ENCODE measurements at places on chromosomes 7 and 10.

DNA sequence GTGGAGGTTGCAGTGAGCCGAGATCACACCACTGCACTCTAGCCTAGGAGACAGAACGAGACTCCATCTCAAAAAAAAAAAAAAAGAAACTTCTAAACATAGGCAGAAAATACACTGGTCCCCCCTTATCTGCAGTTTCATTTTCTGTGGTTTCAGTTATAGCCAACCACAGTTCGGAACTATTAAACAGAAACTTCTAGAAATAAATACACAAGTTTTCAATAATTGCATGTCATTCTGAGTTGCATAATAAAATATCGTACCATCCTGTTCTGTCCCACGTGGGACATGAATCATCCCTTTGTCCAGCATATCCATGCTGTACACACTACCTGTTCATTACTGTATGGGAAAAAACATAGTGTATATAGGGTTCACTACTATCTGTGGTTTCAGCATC, 8.0 kb downstream of the XRCC2 start:
- no peak for DNase-seq

GRCh38 chr10:81876253-81877077, 1.5 kb downstream of the NRG3 start:
- no peak for DNase-seq

GRCh38 chr10:122632031-122632430, 67.6 kb downstream of the C10orf120 start:
- no peak for DNase-seq

- DNase-seq: no peak
Observed at GRCh38 chr10:102408728-102409603, 9.6 kb downstream of the PSD start.

- DNase-seq: no peak
Observed at GRCh38 chr10:3107426-3107961, 40.1 kb downstream of the PFKP start.

DNA sequence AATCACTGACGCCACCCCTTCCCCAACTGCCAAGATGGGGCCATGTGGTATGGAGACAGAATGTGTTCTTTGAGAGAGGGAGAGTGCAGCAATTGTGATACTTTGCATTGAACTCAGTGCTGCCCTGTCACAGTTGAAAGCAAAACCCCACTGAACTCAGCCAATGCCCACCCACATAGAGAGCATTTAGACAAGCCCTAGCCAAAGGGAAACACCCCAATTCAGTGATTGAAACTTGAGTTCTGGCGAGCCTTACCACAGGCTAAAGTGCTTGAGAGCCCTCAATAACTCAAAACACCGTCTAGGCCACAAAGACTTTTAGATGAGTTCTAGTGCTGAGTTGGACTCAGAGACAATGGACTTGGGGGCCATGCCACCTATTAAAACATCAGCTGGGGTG, 751.9 kb upstream of the POT1 start:
- no peak for DNase-seq

GRCh38 chr10:123642697-123643096, 23.5 kb upstream of the GPR26 start:
- DNase-seq: no peak

- peak; percentile 17 for DNase-seq
Observed at GRCh38 chr7:142303650-142304049, 45.8 kb upstream of the PRSS58 start.

GRCh38 chr10:82221601-82222149, 346.7 kb downstream of the NRG3 start:
- no peak for DNase-seq

- no peak for DNase-seq
Observed at GRCh38 chr10:46526682-46527038, 29.8 kb downstream of the GPRIN2 start.

GRCh38 chr10:87740254-87740655, 77.8 kb downstream of the ATAD1 start:
- DNase-seq: no peak

DNA sequence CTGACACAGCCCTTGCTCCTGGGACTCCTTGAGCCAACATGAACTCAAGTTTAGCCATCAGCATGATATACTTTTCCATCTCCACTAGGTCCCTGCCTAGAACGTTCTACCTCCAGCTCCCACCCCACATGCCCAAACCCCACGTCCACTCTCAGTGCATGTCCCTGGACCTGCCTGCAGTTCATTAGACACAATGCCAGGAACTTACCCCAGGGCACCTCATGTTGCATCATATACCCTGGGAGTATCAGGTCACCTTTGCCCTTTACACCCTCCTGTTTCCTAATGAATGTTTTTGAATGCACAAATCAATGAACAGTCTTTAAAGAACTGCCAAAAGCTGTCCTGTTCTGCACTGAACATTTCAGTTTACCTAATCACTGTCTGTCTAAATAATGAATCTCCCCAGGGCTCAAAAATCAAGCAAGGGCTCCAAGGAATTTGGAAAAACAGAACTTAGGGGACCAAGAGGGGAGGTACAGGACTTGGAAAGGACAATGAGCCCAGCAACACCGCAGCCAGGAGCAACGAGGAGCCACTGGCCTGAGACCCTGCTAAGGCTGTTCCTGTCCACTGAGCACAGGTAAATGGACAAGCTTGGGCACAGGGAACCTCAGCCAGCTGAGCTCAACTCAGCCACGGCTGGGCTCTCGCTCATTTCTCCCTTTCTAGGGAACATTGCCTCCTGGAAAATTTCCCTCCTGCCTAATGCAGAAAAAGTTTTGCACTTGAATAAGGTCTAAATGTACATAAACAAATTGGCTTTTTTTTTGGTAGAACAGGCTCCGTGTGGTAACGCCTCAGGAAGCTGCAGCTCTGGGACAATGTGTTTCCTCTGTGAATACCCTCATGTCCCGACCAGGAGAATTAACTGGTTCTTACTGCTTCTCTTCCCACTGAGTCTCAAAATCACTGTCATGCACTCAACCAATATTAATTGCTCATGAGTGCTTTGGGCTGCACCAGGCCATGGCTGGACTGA, 7.4 kb downstream of the MAT1A start:
- no peak for DNase-seq

GRCh38 chr7:30330134-30331111, 46.0 kb downstream of the ZNRF2 start:
- no peak for DNase-seq

DNA sequence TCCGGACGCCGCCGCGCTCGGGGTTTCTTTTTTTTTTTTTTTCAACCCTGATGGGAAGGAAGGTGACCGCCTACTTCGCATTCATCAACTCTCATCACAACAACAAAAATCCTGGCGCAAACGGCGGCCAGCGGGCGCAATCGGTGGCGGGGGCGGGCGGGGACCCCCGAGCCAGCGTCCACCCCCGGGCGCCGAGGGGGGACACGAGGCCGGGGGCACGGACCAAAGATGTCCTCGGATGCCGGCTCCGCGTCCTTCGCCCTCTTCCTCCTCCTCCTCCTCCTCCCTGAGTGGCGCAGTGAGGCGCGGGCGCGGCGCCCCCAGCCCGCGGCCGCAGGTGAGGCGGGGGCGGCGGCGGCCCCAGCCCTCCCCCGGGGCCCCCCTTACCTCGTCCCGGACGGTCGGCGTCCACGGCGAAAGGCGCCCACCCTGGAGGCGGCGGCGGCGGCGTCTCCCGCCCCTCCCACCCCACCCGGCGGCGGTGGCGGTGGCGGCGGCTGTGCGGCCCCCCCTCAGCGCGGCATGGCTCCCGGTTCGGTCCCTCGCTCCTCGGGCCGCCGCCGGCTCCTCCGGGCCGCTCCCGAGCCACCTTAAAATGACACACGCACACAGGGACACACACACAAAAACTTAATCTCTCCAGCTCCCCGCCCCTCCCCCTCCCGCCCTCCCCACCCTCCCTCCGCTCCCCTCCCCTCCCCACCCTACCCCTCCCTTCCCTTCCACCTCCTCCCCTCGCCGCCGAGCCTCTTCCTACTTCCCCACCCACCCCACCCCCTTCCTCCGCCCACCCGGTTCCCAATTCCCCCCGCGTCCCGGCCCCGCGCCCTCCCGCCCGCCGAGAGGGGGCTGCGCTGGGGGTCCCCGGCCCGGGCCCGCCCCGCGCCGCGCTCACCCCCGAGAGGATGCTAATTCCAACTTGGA, at the start of gene CTBP2:
CTBP2 (minus strand) TSS at position 632 of the 924 bp plus-strand sequence.
- DNase-seq: no peak

GRCh38 chr10:97498841-97499560, at the start of gene UBTD1:
Gene UBTD1, plus strand, starts transcription at chr10:97498924. Its CDS starts 280 bp downstream, at chr10:97499204.
- DNase-seq: no peak

DNA sequence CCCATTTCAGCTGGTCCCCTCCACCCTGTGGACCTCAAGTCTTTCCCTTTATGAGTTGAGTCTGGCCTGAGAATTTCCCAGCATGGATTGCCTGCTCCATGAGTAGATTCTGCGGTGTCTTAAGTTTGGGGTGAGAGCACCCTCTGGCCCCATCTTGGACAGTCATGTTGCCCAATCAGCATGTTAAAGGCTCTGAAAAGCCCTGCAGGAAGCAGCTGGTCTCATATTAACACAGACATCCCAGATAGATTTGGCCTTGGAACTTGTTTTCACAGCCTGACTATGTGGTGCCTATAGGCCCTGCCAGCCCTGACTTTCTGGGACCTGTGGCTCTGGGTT, 15.5 kb upstream of the SLC29A3 start:
- DNase-seq: no peak

GRCh38 chr7:46178661-46179060, 257.6 kb upstream of the IGFBP3 start:
- DNase-seq: no peak

DNA sequence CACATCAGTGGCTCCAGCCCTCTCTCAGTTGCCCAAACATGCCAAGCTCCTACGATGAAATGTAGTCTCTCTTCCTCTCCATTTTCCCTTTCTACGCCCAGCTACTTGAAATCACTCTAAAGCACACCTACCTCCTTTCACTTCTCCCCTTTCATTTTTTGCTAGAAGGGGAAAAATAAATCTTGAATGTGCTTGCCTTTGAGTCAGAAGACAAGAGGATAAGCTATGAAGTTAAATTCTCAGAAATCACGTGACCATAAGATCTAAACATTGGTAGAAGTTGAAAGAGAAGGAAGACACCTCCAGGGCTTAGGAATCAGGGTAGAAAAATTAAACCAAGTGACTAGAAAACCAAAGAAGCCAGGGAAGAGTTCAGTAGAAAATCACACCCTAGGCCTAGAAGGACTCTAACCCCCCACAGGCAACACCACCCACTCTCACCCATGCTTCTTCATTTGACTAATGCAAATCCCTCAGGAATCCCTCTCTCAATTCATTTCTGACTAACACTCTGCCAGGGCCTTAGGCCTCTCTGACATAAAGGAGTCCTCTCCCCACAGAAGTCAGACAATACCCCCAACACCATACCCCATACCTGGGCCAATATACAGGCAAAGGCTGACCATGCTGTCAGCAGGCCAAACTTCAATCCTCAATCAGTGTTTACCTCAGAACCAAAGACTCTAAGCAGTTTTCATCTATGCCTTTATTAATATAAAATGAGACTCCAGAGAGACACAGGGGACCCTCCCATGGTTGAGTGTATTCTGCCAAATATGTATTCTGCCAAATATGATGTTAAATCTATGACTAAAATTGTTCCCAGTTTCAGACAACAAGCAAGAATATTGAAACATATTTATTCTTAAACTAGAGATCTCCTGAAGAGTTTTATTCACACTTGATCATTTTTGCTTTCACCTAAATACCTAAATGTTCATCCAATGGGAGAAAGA, 84.8 kb downstream of the ELMO1 start:
- no peak for DNase-seq

- peak; percentile 22 for DNase-seq
Observed at GRCh38 chr7:120856621-120857352, 1.2 kb downstream of the TSPAN12 start.
